ENCODE measurements at places on chromosomes 6 and 20.

DNA sequence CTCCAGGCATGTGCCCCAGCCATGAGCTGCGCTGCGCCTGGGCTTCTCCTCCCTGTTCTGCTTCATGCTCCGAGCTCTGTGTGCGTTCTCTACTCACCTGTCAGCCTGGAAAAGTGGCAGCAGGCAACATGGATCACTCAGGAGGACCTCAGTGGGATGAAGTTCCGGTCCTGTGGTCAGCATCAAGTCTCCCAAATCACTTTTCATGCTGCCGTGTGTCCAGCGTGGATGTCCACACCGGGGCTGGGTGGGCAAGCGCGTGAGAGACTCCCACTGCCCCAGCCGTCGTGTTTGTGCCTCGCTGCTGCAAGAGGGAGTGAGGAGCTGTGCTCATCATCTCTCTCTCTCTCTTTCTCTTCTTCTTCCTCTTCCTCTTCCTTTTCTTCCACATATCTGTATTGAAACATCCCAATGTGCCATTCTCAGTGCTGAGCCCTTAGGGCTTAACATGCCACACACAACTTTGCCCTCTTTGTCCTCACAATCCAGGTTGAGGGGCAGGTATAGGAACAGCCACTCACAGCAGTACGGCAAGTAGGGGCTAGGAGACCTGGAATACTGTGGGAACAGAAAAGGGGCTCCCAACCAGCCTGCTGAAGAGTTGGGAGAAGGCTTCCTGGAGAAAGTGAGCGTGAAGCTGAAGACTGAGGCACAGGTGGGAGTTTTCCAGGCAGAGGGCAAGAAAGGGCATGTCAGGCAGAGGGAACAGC lies 3.8 kb upstream of the PDYN start:
- no peak for DNase-seq

DNA sequence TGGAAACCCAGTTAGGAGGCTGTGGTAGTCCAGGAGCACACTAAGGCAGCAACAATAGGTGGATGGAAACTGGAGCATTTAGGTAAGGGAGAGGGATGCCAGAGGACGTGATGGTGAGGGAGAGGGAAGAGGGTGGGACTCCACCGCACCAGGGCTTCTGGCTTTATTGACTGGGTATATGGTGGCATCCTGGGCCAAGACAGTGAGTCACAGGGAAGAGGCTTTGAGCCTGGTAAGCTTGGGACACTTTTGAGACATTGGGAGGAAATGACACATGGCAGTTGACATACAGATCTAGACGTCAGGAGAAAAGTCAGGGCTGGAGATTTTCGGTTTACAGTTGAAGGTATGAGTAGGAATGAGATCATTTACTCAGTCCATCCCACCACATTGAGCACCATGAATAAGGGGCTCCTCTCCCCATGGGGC lies 14.9 kb downstream of the NT5E start:
- DNase-seq, result no peak

GRCh38 chr20:3885715-3886114 lies 3.5 kb upstream of the PANK2 start:
- no peak for DNase-seq

DNA sequence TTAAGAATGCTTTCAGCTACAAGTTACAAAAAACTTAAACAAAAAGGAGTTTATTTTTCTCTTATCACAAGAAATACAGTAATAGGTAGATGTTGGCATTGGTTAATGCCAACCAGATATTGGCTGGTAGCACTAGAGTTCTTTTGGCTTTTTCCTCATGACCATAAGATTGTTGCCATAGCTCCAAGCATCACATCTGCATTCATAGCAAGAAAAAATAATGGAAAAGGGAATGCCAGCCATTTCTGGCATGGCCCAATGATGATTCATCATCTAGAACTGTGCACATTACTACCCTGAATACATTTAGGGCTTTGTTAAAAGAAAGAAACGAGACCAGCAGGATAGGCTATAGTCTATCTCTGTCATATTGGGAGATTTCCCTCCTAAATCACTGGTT lies 20.8 kb upstream of the SIRT5 start:
- no peak for DNase-seq

DNA sequence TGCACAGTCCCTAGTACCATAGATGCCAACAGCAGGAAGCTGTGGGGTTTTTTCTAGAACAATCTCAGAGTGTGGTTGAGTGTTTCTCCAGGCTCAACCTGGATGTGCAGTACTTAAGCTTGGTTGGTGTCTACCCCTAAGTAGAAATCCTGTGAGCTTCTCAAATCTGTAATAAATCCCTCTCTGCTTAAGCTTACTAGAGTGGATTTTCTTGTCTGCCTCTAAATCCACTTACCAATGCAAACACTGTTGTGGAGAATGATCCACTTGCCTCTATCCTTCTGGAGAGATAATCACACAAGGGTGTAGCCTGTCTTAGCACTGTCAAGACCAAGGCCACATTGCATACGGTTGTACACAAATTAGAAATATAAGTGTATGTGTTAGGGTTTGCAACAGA lies 43.3 kb upstream of the CLIC5 start:
- no peak for DNase-seq

DNA sequence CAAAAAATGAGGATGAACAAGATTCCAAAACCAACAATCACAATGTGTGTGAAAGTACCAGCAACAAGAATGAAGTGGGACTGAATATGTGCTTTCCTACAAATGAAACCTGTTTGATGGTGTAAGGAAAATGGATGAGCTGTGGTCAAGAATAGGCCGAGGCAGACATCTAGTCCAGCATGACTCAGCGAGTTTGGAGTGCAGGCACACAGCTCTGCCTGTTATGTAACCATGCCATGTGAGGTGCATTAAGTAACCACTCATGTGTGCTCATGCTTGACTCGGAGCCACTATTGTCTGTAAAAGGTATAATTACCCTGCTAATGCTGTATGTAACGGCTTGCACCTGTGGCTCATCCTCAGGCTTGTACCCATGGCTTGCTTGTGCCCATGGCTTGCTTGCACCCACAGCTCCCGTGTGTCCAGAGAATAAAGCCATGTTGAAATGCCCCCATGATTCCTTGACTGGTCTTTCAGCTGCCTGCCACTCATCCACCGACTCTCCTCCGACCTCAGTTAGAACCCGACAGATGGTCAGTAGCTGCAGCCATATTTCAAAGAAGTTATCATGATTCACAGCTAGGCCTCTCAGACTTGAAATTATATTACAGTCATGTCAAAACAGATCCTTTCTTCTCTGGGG lies 98.7 kb downstream of the BACH2 start:
- DNase-seq, result no peak

All from esophagus squamous epithelium (tissue), 5 donors.